ENCODE measurements at places on chromosomes 7 and 10. TPM values are rescaled to one million over a fixed set of nuclear protein-coding genes. Genes with fewer than 3 reads are reported as not detected.

Gene AGAP9
- 2.0 TPM for total RNA-seq

GRCh38 chr10:17144032-17144431 is 14.4 kb upstream of the CUBN start:
- DNase-seq = no peak

- no peak for DNase-seq
Observed at GRCh38 chr7:71961283-71961682, 450.9 kb downstream of the CALN1 start.

DNA sequence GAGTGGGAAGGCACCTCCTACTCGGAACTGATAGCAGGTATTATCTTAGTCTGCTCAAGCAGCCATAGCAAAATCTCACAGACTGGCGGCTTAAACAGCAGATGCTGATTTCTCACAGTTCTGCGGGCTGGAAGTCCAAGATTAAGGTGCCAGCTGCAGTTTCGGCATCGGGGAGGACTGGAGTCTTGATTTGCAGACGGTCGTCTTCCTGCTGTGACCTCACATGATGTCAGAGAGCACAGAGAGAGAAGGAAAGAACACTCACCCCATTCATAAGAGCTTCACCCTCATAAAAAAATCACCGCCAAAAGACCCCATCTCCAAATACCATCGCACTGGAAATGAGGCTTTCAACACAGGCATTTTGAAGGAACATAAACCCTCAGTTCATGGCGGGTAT is 216.5 kb upstream of the PITRM1 start:
- no peak for DNase-seq

DNA sequence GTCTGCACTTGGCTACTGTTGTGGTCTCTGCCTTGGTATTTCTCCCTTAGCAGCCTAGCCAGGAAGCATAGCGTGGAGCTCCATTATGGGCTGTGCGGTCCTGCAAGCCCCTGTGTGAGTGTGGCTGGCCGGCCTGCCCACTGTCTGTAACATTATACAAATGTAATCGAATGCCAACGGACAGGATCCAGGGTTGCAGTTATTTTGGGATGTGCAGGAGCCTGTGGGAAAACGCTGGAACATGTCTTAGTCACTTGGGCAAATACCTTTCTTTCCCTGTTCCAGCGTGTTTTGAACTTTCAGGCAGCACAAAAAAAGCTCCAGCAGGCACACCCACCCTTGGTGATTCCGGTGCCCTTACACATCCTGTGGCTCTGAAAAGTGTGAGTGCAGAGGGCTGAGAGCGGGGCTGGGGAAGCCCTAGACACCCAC is 29.5 kb downstream of the BAG3 start:
- peak; percentile 75 for DNase-seq

DNA sequence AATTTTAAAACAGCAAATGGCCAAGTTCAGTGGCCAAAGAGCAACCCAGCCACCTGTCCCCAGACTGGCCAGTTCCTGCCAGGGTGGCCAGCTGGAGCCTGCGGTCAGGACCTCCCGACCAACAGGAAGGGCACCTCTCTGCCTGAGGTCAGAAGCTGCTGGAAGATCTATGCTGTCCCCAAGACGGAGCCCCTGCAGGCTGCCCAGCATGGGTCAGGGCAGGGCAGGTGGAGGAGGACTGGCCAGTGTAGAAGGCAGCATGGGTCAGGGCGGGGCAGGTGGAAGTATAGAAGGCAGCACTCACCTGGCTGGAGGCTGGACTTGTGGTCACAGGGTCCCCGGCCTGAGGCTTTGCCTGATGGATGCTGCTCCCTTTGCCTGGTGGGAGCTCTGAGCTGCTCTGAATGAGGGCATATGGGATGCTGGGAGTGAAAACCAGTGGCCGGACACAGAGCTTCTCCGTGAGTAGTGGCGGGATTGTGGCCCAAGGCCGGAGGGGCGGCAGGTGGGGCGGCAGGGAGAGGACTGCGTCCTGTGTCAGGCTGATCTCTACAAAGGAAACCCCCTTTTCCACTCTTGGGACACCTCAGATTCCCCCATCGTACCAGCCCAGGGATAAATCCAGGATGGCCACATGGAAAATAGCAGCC is 229.2 kb downstream of the TCERG1L start:
- no peak for DNase-seq

DNA sequence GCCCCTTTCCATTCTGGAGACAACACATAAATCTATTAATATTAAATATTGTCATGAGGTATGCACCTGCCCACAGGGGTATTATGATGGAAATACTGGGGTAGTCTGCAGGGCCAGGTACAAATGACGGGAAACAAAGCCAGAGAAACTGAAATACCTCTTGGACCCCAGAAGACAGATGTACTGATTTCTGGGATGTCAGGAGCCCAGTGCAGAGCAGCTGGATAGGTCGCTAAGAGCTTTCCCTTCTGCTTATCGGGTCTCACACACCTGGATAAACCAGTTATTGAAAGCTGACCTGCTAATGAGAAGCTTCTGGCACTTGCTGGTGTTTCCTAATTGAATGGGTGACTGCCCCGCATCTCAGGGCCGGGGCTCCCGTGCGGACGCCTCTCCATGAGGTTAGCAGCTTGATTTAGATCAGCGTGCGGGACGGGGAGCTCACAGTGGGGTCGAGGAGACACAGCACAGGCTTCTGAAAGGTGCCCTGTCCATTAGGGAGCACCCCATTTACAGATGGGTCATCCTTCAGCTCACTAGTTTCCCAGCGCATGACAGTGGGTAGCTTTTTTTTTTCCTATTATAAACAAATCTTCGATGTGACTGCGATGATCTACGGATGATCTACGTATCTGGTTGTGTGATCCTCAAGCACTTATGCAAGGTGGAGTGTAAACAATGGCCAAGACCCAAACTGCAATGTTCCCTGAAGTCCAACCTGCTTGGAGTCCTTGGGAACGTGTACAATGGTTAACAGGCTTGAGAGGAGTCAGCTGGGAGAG is 1.5 kb upstream of the INSIG1 start:
- DNase-seq = no peak

Measured in psoas muscle (tissue), 8 donors.